ENCODE measurements at places on chromosomes 6 and 20.

GRCh38 chr20:7939663-7940062 lies 595 bp downstream of the HAO1 start:
- no peak for DNase-seq

- DNase-seq, result no peak
Observed at GRCh38 chr6:109491207-109491938, 8.4 kb upstream of the ZBTB24 start.

DNA sequence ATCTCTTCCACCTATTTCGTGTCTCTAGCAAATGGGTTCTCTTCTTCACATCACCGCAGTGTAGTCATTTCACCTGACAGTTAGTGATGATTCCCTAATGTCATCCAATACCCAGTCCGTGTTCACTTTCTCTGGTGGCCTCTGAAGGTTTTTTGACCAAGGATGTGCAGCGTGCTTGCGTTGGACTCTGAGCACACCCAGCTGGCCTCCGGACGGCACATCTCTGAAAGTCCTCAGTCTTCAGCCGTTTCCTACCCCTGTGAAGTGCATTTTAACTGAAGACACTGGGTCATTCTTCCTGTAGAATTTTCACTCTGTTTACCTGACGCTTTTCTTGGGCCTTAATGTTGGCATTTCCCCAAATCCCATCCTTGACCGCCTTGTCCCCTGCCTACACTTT lies 98.7 kb downstream of the ERMARD start:
- DNase-seq, result no peak

DNA sequence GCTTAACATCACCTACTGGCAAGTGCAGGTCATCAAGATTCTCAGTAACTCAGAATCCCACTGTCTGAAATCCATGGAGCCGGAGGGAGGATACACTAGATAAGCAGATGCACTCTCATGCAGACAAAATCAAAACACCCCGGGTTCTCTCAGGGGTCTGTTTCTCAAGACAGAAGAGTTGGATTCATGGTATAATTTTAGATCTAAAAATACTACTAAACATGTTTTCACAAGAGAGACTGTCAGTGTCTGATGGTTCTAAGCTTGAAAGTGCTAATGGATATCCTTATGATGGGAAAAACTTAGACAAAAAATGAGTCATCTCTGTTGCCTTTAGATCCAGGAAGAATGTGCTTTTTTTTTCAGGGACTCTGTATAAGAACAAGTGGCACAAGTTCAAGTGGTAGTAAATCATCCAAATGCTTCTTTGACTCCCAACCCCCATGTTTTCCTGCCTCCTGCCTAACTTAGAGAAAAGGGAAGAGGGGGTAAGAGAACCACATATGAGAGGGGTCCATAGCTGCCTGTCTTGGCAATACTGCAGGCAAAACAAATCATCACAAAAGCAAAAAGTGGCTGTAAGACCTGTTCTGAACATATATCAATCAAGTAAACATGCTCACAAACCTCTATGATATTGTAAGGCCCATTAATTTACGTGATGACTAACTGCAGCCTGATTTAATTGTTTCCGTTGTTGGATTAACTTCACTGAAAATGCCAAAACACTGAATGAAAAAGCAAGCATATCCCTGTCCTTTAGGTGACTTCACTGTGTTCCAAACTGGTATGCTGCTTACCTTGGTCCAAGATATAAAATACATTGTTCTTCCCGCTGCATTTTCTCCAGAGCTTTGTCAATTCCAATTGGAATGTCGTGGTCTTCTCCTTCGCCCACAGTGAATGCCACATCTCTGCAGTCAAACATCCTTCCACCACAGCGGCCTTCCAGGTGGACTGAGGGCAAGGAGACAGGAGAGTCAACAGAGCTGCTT lies 84.0 kb upstream of the TULP1 start:
- DNase-seq, result peak; percentile 97

GRCh38 chr6:166402582-166403277 lies 20.0 kb upstream of the MPC1 start:
- peak; percentile 69 for DNase-seq

DNA sequence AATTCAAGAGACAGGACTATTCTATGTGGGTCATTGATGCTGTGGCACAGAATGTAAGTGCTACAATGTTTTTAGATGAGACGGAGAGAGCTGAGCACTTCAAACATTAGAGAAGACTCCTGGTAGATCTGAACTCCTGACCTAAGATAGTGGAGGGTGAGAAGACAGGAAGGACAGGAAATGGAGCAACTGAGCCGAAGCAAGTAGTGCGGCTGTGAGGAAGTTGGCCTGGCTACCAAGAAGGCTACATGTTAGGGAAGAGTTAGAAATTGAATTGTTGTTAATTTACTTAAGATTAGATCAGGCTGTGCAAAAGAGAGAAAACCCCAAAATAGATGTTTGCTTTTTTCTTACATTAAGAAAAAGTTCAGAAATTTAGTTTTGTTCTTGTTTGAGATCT lies 14.4 kb upstream of the MLIP start:
- DNase-seq, result no peak

DNA sequence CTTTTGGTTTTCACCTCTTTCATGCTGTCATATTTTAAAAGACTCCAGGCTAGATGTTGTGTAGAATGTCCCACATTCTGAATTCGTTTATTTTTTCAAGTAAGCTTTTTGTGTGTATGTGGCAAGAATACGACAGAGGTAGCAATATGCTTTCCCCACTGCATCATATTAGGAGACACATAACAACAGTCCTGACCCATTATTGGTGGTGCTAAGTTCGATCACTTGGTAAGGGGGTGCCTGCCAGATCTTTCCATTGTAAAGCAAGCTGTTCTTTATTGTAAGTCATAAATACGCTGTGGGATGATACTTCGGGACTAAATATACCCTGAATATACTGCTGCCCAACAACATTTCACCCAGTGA lies 588 bp upstream of the NCOA3 start:
- DNase-seq, result no peak

DNA sequence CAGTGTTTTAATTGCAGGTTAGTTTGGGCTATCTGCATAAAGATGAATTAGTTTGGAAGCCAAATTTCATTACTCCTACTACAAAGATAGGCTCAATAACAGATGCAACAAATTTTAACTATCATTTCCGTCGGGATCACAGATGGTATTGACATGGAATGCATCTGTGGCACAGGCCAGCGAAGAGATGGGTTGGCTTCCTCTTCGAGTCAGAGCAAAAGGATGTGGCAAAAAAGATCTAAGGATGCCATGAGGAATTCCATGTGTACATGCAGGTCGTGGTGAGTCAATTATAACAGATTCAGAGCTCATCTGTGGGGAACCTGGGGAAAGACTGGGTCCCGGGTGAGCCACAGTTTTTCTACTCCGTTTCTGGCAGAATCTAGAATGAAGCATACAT lies 83.0 kb upstream of the CITED2 start:
- peak; percentile 57 for DNase-seq

DNA sequence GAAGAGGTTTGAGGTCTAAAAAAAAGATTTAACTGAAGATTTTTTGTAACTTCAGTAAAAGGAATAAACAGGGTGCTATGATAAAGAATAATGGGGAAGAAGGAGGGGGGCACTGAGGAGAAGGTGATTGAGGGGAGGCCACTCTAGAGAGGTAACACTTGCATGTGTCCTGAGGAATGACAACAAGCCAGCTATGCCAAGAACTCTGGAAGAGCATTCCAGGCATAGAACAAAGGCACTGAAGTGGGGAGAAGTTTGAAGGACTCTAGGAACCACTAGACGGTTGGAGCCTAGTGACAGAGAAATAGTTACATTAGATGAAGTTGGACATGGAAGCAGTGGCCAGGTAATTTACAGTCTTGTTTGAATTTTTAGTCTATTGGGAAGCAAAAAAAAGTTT lies 10.8 kb upstream of the SF3B5 start:
- no peak for DNase-seq

Data from fibroblast of skin of right biceps (primary cell).